ENCODE measurements at places on chromosomes 1 and 21.
A peak's percentile ranks its signal among the peaks of the same experiment; 100 is the strongest.

DNA sequence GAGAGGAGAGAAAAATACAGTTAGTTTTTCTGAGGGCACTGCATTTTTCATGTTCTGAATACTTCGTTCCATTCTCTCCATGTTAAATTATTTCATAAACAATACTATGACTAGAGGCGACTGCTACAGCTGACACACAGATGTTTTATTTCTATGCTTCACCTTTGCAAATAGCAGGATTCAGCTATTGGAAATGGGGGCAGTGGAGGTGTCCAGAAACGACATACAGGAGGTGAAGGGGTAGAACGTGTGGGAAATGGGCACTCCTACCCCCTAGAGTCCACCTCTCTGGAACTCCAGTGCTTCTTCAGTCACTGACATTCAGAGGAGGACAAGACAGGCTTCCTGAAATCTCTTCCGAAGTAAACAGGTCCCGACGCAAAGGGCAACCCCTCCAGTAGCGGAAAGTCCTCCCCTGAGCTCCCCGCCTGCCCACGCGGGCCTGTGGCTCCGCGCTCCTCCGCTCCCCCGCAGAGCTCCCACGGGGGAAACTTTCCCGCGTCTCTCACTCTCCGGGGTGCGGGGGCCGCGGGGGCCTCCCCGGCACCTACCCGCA is 480 bp downstream of the DPYD start:
- DNase-seq, result no peak

DNA sequence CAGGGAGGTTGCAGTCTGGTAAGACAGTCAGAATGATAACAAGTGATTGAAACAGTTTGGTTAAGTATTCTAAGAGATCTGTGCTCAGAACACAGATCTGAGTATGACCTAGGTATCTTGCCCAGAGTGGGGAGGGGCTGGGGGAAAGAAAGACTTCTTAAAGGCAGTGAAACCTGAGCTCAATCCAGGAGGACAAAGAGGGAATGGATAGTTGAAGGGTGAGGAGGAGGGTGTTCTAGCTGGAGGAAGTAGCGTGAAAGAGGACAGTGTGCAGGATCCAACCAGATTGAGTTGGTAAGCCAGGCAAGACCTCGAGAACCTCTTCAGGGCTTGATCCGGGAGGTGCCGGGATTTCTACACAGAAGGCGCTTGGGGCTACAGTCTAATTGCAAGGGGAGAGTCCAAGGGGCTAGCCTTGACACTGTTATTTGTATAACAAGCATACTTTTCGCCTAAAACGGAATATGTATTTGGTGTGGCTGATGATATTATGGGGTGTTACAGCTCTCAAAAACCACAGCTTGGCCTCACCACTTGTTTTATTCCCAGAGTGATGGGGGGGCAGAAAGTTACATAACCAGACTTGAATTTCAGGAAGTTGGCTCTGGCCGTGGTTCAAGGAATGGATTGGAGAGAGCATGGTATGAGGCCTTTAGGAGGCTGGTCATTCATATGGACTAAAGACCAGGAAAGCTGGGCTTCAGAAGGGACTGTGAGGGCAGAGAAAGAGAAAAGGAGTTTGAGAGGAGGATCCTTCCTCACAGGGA is 19.1 kb downstream of the RCSD1 start:
- no peak for DNase-seq

- DNase-seq, result no peak
Observed at GRCh38 chr1:21837476-21837875, 25.4 kb downstream of the LDLRAD2 start.

- no peak for DNase-seq
Observed at GRCh38 chr1:72111662-72112061, 170.7 kb downstream of the NEGR1 start.

- no peak for DNase-seq
Observed at GRCh38 chr1:56646611-56647010, 1.5 kb downstream of the PRKAA2 start.

- DNase-seq, result no peak
Observed at GRCh38 chr1:245169376-245169775, 14.6 kb downstream of the KIF26B start.

- DNase-seq, result no peak
Observed at GRCh38 chr21:44494956-44495355, 39.6 kb downstream of the LRRC3 start.

- no peak for DNase-seq
Observed at GRCh38 chr21:38297194-38297631, 40.4 kb downstream of the KCNJ15 start.

DNA sequence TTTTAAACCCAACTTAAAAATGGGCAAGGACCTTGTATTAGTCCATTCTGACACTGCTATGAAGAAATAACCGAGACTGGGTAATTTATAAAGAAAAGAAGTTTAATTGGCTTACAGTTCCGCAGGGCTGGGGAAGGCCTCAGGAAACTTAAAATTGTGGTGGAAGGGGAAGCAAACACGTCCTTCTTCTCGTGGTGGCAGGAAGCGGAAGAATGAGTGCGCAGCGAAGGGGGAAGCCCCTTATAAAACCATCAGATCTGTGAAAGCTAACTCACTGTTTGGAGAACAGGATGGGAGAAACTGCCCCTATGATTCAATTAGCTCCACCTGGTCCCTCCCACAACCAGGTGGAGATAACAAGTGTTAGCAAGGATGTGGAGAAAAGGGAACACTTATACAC is 237.7 kb downstream of the SEC16B start:
- DNase-seq, result no peak

DNA sequence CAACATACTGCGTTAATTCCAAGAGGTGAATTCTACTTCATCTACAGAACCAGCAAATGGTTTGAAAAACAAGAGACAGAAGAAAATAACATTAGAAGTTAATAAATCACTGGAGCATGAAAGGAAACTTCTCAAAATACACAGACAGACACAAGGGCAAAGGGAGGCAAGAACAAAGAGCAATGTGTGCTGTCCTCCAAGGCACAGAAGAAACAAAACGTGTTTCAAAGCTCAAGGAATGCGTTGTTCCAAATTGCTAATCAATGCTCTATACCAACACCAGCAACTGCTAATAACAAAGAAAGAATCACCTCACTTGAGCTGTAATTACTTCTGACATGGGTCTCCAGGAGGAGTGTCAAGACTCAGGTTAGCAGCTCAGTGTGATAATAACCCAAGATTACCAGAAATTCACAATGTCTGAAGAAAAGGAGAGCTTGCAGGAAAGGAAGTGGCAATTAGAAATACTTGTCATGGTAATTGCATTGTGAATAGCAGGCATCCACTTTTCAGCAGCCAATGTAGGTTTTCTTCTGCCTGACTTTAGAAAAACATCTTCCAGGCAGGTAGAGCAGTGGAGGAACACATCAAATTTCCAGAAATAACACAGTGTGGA is 175.4 kb downstream of the SEC16B start:
- DNase-seq, result no peak

- DNase-seq, result no peak
Observed at GRCh38 chr1:92705446-92705845, 79.5 kb downstream of the EVI5 start.

- DNase-seq, result no peak
Observed at GRCh38 chr1:238119060-238119459, 228.3 kb upstream of the ZP4 start.

- DNase-seq, result peak; percentile 56
Observed at GRCh38 chr21:43306911-43307676, 119.8 kb downstream of the SIK1 start.

DNA sequence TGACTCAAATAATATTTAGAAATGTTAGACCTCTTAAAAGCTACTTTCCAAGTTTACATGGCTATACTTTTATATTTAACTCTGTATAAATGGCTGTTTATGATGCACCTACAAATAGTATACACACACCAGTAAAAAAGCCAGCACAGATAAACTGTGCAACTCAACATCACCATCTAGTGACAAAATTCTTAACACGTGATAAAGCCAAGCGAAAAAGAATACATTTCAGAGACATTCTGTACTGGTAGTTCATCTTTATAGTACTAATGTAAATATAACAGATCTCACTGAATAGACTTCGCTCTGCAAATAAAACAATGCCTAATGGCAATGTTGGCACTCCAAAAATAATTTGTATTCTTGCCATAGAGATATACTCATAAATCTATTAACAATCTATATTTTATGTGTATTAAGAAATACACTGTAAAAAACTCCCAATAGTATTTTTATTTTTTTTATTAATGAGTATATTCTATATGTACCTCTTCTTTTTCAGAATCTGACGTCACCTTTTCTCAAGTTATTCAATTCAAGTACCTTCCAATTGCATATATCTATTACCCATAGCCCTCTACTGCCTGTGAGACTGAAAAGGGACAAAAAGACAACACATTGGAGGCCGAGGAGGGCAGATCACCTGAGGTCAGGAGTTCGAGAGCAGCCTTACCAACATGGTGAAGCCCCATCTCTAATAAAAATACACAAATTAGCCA is 100.2 kb downstream of the DPYD start:
- no peak for DNase-seq

- no peak for DNase-seq
Observed at GRCh38 chr1:89088572-89088971, 23.6 kb upstream of the GBP1 start.

GRCh38 chr1:150234309-150234565 is 1.7 kb downstream of the ANP32E start:
- no peak for DNase-seq

DNA sequence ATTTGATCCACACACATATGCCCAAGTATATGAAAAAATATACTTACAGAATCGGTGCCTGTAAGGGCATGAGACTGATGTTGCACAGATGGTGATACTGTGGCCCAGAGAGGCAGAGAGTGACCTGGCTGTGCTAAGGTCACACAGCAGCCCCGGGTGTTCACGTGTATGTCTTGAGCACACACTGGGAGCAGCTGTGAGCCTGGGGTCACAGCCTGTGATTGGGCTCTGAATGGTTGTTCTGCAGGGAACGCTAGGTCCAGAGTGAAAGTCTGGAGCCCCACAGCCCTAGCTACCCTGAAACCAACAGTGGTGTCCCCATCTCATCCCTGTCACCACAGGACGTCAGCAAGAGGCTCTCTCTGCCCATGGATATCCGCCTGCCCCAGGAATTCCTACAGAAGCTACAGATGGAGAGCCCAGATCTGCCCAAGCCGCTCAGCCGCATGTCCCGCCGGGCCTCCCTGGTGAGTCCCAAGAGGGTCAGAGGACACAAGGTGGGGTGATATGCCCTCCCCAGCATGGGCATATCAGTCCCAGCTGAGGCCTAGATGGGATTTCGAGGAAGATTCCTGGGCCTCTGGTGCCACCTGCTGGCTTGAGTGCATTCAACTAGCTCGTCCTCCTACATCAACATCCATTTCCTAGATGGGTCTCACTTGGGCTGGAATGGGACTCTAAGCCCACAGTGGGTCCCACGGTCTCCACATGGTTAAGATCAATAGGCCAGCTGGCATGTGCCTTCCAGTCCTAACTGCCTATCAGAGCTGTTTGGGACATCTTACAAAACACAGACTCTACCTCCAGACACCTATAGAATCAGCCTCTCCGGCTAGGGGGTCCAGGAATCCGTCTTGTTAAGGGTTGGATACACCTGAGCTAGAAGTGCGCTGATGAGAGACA is 19.7 kb downstream of the CDK18 start:
- DNase-seq, result peak; percentile 88

- DNase-seq, result peak; percentile 78
Observed at GRCh38 chr1:235075048-235075776, 53.4 kb downstream of the TOMM20 start.

- DNase-seq, result peak; percentile 60
Observed at GRCh38 chr1:155321639-155322503, 1.2 kb downstream of the RUSC1 start.

DNA sequence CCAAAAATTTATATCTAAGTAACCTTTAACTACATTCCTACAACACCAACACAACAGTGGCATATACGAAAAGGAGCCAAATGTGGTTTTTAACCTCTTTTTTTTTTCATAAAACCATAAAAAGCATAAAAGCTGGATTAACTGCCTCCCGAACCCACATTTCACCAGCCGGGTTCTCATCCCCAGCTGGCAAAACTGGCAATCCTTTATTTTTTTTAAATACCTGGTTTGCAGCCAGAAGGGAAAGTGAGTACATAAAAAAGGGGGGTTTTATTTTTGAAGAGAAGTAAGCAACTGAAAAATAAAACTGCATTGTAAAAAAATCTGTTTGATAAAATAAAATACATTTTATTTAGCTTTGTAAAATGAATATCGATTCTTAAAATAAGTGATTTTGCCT is 295.4 kb downstream of the AKT3 start:
- no peak for DNase-seq

DNA sequence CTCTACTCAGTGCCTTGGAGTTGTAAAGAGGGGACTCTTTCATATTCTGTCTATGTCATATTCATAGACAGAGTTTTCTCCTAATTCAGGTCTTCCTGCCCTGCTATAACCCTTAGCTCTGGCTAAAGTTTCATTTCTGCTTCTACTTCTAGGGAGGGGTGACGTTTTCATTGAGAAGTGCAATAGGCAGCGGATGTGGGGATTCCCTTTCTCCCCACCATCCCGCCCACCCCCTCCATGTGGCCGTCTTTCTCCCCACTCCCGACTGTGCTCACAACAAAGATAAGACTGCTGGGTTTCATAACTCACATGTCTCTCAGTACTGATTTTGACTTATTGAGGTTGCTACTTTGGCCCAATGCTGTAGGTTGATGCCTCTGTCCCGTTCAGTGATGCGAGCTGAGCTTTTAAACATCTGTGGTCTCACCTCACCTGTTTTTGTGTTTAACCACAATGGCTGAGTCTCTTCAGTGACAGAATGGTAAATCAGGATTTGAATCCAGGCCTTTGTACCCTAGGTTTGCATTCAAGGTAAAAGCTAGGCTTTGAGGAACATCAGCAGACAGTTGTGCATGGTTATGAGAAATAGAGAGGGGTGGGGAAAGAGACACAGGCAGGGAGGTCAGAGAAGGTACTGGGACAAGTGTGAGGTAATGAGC is 7.8 kb upstream of the KIF14 start:
- no peak for DNase-seq

DNA sequence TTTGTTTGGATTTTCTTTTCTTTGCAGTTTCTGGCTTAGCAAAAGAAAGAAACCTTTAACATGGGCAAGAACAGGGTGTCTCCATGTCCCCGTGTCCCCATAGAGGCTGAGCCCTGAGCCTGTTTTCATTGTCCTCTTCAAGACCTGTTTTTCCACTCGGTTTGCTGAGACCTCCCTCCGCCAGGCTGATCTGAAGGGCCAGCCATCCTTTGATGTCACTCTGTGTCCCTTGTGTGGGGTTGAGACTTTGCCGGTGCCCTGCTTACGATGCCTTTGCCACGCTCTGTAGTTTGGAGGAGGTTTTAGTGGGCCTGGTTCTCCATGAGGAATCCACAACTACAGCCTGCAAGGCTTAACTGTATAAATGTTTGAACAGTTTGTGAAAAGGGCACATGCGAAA is 23.8 kb downstream of the IFNGR2 start:
- DNase-seq, result no peak

DNA sequence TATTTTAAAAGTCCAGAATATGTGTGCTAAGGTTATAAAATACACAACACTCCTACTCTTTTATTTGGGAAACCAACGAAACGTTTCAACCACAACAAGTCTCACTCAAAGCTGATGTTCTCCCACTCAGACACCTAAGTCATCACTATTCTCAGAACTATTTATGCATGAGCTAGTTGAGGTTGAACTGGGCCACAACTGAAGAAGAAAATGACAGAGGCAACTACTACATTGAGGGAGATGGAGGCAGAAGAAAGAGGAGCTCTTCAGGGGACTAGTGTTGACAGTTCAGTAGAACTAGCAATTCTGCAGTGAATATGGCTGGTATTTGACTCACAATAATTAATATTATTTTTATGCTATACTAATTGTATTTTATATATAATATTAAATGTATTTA is 198.2 kb downstream of the SEC16B start:
- no peak for DNase-seq
